Esophagus mucosa (tissue), 1 donor: ENCODE measurements at places on chromosomes 7 and 10.

GRCh38 chr10:35346248-35346647 lies 9.9 kb downstream of the CCNY start:
- ATAC-seq: no peak

DNA sequence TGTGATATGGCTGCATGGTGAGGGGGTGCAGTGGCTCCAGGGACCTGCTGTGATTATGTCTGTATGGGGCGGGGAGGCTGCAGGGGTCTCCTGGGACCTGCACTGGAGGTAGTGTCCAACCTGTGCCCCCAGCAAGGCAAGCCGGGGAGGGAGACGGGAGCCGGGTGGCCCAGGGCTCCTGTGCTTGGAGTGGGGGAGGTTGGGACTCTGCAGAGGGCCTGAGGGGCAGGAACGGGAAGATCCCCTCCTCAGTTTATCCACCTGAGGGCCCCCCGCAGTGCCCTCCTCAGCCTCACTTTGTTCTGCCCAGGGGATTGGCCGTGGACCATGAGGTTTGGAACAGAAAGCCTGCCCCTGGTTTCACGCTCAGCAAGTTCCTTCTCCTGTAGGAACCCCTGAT lies 22.8 kb upstream of the PWWP2B start:
- ATAC-seq: no peak

GRCh38 chr7:3722396-3722922 lies 421.4 kb downstream of the SDK1 start:
- ATAC-seq: no peak

DNA sequence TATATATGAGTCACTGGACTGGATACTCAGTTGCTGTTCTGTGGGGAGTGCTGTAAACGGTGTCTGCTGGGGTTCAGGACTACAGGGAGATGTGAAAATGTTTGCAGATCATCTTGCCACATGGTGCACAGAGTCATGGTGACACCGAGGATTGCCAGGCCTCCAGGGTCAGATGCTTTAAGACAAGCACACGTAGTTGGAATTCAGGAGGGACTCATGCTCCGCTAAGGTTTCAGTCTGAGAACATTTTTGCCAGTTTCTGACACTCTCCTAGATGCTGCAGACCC lies 211.3 kb downstream of the CXCL12 start:
- no peak for ATAC-seq

GRCh38 chr10:65891073-65891981 lies 1034.5 kb upstream of the LRRTM3 start:
- no peak for ATAC-seq
